ENCODE measurements at places on chromosomes 3 and 15. TPM values are rescaled to one million over a fixed set of nuclear protein-coding genes. Genes with fewer than 3 reads are reported as not detected.

Gene SV2B
- 8.4 TPM for total RNA-seq

Gene SLC28A2
- total RNA-seq = not detected

Gene GATM
- total RNA-seq = 1,438 TPM

Gene CCR8
- total RNA-seq = not detected

Gene UROC1
- not detected for total RNA-seq

Gene GOLGA6L9
- total RNA-seq = 2.5 TPM

Gene WDR93
- total RNA-seq = 0.15 TPM

Gene TEX9
- 4.7 TPM for total RNA-seq

DNA sequence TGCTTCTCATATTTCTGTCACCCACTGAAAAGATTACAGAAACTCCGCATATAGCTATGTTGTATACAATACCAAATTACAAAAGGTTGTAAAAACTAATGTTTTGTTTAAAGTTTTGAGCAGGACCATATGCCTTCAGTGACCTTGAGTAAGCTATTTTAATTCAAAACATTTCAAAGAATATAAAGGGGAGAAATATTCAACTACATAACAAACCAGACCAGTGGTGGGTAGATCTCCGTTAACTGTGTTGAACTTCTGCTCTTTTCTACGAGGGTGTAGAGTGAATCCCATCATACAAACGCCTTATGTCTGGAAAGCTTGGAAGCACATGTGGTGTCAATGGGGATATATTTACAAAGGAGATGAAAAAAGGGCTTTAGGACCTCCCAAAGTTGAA is 68.4 kb upstream of the NR2F2 start:
- H3K27ac ChIP-seq = peak overlapping the region; percentile 73
- H3K4me1 ChIP-seq = peaks cover 31% of the 10 kb centered on the region
- H3K4me3 ChIP-seq = no peak overlapping the region

DNA sequence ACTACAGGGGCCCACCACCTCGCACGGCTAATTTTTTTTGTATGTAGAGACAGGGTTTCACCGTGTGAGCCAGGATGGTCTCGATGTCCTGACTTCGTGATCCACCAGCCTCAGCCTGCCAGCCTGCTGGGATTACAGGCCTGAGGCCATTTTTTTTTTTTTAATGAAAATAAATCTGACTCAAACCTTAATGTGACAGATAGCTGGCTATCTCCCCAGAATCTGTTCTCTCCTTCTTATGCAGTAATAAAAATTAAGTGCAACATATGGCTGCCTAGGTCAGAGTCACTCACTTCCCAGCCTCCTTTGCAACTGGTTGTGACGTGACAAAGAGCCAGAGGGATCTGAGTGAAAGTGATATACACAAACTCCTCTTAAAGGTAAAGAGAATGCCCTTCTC is 53.0 kb downstream of the ZNF148 start:
- no peak overlapping the region for H3K4me3 ChIP-seq
- no peaks in the 10 kb centered on the region for H3K36me3 ChIP-seq
- no peak for DNase-seq

DNA sequence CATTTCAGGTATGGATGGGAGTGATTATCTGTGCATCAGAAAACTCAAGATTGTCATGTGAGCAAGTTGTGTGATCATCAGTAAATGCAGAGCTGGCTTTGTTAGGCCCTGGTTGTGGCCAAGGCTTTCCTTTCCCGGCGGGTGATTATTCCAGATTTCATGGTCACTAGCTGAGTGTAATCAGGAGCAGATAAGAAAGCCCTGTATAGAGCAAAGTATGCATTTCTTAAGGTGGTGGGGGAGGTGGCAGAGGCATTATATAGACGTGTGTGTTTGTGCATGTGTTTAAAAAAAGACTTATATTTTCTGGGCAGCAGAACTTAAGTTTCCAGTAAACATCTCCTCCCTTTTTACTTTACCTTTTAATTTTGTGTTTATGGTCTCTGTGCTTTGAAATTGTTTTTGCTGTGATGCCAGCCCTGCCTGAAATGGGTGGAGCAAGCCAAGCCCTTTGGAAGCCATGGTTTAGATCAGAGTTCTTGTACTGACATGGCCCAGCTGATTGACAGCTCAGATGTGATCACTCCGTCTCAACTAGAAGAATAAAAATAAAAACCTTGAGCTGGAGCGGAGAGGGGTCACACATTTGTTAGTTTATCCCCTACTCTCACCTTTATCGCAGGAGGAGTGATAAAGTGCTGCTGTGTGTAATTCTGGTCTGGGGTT is 22.2 kb downstream of the SMAD3 start:
- no peak overlapping the region for H3K27ac ChIP-seq
- no peaks in the 10 kb centered on the region for H3K36me3 ChIP-seq
- DNase-seq = no peak
- peaks cover 58% of the 10 kb centered on the region for H3K4me1 ChIP-seq
- no peaks in the 10 kb centered on the region for H3K27me3 ChIP-seq
- no peak overlapping the region for H3K4me3 ChIP-seq

DNA sequence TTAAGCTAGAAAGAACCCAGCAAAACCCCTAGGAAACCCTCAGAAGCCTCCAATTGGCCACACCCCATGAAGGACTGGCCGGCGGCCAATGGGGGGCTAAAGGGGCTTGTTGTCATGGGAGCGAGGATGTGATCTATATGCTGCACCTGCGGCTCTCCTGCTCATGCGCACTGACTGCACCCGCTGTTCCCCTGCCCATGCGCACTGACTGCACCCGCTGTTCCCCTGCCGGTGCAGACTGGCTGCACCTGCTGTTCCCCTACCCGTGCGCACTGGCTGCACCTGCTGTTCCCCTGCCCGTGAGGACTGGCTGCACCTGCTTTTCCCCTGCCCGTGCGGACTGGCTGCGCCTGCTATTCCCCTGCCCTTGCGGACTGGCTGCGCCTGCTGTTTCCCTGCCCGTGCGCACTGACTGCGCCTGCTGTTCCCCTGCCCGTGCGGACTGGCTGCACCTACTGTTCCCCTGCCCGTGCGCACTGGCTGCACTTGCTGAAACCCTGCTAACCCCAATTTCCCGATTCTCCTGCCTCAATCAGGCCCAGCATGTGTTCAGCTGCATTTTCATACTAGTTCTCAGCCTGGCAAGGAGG is 16.8 kb upstream of the MCCC1 start:
- H3K4me3 ChIP-seq = no peak overlapping the region
- no peak overlapping the region for H3K27ac ChIP-seq
- H3K36me3 ChIP-seq = no peaks in the 10 kb centered on the region
- H3K4me1 ChIP-seq = no peaks in the 10 kb centered on the region
- DNase-seq = peak; percentile 92

DNA sequence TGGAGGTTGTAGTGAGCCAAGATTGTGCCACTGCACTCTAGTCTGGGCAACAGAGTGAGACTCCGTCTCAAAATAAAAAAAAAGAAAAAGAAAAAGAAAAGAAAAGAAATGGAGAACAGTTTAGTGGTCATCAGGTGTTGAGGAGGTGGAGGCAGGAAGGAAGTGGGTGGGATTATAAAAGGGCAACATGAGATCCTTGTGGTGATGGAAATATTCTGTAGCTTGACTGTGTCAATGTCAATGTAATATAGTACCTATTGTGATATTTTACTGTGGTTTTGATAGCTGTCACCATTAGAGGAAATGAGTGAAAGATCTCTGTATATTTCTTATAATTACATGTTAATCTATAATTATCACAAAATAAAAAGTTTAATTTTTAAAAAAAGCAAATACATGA is 60.8 kb downstream of the TRAT1 start:
- no peak overlapping the region for H3K4me3 ChIP-seq
- no peaks in the 10 kb centered on the region for H3K27me3 ChIP-seq
- no peak for DNase-seq
- H3K36me3 ChIP-seq = no peaks in the 10 kb centered on the region
- no peaks in the 10 kb centered on the region for H3K4me1 ChIP-seq

GRCh38 chr3:98744283-98744682 is 18.9 kb upstream of the ST3GAL6 start:
- no peak for DNase-seq
- no peak overlapping the region for H3K4me3 ChIP-seq
- no peaks in the 10 kb centered on the region for H3K4me1 ChIP-seq
- H3K27me3 ChIP-seq = no peaks in the 10 kb centered on the region
- no peaks in the 10 kb centered on the region for H3K36me3 ChIP-seq

DNA sequence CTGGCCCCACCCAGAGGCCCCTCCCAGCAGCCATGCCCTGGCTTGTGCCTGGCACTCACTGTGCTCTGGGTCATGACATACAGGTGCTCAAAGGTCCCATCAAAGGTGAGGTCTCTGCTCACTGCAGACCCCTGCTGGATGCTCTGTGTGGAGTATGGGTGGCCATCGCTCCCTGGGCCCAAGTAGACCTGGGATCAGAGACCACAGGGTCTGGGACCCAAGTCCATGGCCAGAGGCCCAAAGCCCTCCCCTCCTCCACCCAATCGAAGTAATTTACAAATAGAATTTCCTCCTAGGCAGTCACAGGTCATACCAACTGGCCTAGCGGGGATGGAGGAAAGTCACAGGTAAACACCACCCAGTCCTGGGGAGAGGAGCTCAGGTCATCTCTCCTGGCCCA is 7.6 kb downstream of the PLXNB1 start:
- peaks cover 4% of the 10 kb centered on the region for H3K4me1 ChIP-seq
- H3K27ac ChIP-seq = no peak overlapping the region
- no peak for DNase-seq
- no peaks in the 10 kb centered on the region for H3K27me3 ChIP-seq
- H3K36me3 ChIP-seq = no peaks in the 10 kb centered on the region

GRCh38 chr3:13224967-13225366 is 151.7 kb upstream of the IQSEC1 start:
- peaks cover 14% of the 10 kb centered on the region for H3K4me1 ChIP-seq
- no peak for DNase-seq
- H3K27me3 ChIP-seq = no peaks in the 10 kb centered on the region
- H3K27ac ChIP-seq = no peak overlapping the region
- H3K4me3 ChIP-seq = no peak overlapping the region

GRCh38 chr3:136070334-136070733 is 104.8 kb downstream of the PPP2R3A start:
- H3K27ac ChIP-seq = no peak overlapping the region
- no peaks in the 10 kb centered on the region for H3K36me3 ChIP-seq
- no peaks in the 10 kb centered on the region for H3K4me1 ChIP-seq
- no peak for DNase-seq

DNA sequence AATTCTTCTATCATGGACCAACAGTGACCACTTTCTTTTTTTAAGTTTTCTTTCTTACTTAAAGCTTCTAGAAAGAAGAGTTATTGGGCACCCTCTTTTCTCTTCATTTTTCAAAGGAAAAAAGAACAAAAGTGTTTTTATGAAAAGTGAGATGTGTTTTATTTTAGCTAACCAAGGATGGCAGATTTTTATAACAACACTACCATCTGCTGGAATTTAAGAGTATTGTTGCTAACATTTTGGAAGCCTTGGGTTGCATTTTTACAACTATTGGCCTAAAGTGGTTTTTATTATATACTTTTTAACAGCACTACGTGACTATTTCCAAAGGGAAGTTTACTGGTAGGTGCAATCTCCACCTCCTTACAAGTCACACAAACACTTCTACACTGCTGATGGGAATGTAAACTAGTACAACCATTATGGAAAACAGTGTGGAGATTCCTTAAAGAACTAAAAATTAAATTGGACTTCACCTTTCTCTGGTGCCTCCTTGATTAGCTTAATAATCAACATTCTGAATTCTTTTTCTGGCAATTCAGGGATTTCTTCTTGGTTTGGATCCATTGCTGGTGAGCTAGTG is 237.7 kb upstream of the AGTR1 start:
- H3K27me3 ChIP-seq = no peaks in the 10 kb centered on the region
- no peak overlapping the region for H3K27ac ChIP-seq
- H3K4me3 ChIP-seq = no peak overlapping the region
- DNase-seq = no peak

- H3K4me1 ChIP-seq = no peaks in the 10 kb centered on the region
- no peaks in the 10 kb centered on the region for H3K27me3 ChIP-seq
- peak; percentile 25 for DNase-seq
- H3K4me3 ChIP-seq = no peak overlapping the region
- no peak overlapping the region for H3K27ac ChIP-seq
Observed at GRCh38 chr3:127073941-127074820, 91.3 kb downstream of the PLXNA1 start.
